Chondrocyte (in vitro differentiated cells): ENCODE measurements at places on chromosomes 2 and 18. TPM values are rescaled to one million over a fixed set of nuclear protein-coding genes. Genes with fewer than 3 reads are reported as not detected.

DNA sequence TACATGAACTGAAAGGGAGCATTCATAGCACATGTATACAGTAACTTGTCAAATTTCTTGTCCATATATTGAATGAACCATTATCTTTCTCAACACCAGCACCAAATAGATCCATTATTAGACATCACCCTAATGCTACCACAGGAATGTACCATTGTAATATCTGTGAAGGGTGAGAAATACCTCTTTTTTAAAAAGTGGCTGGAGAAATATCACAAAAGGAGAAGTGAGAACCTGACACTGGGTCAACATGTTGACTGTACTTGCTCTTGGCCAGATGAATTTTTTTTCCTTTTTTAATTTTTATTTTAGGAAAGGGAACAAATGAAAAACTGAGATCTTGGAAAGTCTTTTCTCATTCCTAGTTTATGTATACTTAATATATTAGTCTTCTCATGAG, 63.5 kb downstream of the CAVIN2 start:
- no peak for DNase-seq

- DNase-seq, result no peak
Observed at GRCh38 chr2:138846216-138846821, 66.1 kb upstream of the NXPH2 start.

DNA sequence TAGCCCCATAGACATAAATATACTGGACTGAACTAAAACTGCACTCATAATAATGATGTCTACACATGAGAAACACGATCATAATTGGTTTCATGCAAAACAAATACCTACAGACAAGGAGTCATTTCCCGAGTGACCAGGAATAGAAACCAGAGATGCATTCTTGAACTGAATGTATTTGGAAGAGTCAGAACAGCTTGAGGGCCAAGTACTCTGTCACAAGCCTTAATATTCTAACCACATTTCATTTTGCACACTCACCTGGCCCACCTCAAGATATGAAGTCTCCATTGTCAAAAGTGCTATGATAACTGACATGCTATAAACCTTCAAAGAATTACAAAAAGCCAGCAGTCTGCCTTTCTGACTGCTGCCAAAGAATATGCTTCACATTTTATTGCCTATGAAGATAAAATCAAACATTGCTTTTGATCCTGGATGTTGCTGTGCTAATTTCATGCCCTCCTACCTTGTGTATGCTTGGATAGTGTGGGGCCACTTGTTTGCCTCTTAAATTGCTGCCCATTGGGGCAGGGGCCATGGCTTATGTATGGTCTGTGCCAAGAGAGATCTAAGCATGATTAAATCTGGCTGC, 18.9 kb upstream of the ASAP2 start:
- DNase-seq, result no peak

- no peak for DNase-seq
Observed at GRCh38 chr2:8080063-8080462, 601.8 kb upstream of the ID2 start.

GRCh38 chr2:127170021-127170420, 50.1 kb downstream of the CYP27C1 start:
- DNase-seq, result no peak

GRCh38 chr2:46143429-46144132, 153.6 kb upstream of the EPAS1 start:
- DNase-seq, result no peak

GRCh38 chr2:145065342-145065741, 545.4 kb upstream of the ZEB2 start:
- no peak for DNase-seq

GRCh38 chr2:238098901-238099713, 1.0 kb upstream of the ESPNL start:
- DNase-seq, result no peak

DNA sequence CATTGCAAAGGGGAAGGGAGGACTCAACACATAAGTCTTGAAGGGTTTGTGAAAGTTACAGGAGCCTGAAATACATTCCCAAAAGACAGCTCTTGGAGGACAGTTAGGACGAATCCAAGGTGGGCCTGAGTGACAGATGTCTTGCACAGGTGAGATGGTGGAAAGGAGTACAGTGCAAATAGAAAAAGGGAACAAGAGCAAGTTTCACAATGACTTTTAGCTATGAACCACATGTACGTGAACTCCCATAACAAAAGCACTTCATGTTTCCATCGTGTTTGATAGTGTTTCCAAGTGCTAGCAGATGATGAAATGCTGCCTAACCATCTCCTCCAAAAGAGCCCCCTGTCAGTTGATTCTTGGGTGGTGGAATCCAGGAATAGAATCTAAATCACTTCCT, 1.8 kb downstream of the IL18RAP start:
- DNase-seq, result no peak

GRCh38 chr18:61360404-61361383, 27.5 kb downstream of the CDH20 start:
- DNase-seq, result no peak

Gene CMPK2
- total RNA-seq, result 0.90 to 1.3 TPM (median 0.95 TPM) in 3 replicates

Gene AOX1
- 1.7 to 3.4 TPM (median 2.0 TPM) in 3 replicates for total RNA-seq

Gene ALPG
- not detected in 3 replicates for total RNA-seq

Gene CFC1
- not detected in 3 replicates for total RNA-seq

Gene SP110
- 11.3 to 13.9 TPM (median 12.9 TPM) in 3 replicates for total RNA-seq

Gene APOB
- total RNA-seq, result 0.23 to 0.32 TPM (median 0.31 TPM) in 3 replicates

Gene COLEC11
- not detected in 3 replicates for total RNA-seq

Gene NXPH2
- total RNA-seq, result not detected in 3 replicates

Gene LAPTM4A
- total RNA-seq, result 361 to 405 TPM (median 404 TPM) in 3 replicates
